NCI-H1417 treated with DMSO at 0.1 percent for 48 hours (cell line): ENCODE measurements at places on chromosomes 4 and X.

- no peak for DNase-seq
Observed at GRCh38 chr4:165524532-165525190, 145.9 kb downstream of the CPE start.

- DNase-seq: no peak
Observed at GRCh38 chrX:42540146-42540545, 237.8 kb downstream of the PPP1R2C start.

- no peak for DNase-seq
Observed at GRCh38 chr4:113832803-113833202, 71.3 kb upstream of the CAMK2D start.

GRCh38 chr4:66930206-66930605 is 615.1 kb downstream of the CENPC start:
- DNase-seq: no peak

DNA sequence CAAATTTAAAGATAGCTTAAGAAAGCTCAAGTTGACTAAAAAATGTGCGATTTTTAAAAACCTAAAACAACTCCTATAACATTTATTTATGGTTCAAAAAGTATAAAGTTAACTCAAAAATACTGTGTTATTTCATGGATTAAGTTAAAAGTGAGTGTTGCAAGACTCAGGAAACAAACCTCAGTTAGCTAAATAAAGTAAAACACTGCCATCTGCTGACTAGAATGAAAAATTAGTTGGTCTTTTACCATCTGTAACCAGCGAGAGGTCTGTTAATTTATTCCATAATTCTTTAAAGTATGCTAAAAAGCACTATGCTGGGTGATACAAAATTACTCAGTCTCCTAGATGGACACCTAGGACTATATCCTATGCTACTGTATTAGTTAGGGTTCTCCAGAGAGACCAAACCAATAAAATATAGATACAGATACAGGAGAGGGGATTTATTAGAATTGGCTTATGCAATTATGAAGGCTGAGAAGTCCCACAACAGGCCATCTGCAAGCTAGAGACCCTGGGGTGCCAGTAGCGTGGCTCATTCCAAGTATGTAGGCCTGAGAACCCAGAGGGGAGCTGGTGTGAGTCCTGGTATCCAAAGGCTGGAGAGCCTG is 4.9 kb upstream of the WDFY3 start:
- DNase-seq: no peak

DNA sequence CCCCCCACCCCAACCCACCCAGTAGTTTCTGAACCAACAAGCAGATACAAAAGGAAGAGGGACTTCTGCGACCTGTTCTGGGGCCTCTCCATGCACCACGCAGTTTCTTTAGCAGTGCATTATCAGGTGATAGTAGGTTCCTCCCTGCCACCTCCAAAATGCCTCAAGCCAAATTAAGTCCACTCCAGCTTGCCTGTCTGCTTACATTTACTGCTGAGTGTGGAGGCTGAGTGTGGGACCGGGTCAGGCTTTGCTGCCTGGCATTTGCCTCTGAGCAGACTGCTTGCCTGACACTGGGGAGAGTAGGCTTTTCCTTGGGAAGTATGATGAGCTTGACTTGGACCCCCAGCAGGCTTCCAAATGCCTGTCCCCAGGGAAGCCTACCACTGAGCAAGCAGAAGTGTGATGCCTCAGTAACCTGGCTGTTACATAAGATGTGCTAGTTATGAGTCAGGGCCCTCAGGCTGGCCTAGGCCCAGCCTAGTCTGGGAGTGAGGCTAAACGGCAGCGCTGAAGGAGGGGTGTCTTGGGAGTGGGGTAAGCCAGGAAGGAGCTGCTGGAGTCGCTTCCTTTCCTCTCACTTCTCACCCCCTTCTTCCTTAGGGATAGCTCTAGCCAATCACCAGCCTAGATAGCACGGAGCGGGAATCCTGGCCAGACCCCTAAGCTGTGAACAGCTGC is 9.0 kb downstream of the TSC22D3 start:
- DNase-seq: no peak

GRCh38 chr4:129543299-129543698 is 447.3 kb downstream of the C4orf33 start:
- DNase-seq: no peak

DNA sequence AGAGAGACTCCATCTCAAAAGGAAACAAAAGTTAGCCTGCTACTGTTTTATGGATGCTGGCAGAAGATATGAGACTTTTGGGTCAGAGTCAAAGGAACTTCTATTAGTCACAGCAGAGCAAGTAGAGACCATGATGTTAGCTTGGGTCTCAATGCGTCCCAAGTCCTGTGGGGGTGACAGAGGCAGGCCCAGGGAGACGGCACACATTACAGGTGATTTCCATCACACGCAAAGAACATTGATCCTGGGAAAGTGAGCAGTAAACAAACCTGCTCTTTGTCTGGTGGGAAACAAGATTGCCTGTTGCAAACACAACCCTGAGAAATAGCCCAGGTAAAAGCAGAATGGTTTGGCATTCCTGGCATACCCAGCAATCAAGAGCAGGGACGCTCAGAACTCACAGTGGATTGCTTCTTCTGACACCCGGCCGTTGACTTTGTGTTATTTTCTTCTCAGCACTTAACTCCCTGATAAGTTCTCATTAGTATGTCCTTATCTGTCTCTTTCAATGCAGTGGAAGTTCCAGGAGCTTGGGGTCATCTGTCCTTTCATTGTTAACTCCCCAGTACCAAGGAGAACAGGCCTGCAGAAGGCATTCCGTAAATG is 51.2 kb upstream of the LGI2 start:
- DNase-seq: no peak

DNA sequence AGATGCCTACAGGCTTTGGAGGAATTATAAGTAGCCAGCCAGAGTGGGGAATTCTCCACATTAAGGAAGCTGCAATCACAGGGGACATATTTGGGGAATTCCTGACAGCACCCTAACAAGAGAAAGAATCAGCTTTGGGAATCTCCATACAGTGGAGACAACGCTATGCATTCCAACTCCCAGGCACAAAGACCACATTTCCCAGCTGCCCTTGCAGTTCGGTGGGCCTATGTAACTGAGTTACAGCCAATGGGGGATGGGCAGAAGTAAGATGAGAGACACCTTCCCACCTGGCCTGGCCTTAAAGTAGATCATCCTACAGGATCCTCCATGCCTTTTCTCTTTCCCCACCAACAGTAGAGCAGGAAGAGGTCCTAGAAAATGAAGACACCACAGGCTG is 43.4 kb upstream of the CCKAR start:
- no peak for DNase-seq

DNA sequence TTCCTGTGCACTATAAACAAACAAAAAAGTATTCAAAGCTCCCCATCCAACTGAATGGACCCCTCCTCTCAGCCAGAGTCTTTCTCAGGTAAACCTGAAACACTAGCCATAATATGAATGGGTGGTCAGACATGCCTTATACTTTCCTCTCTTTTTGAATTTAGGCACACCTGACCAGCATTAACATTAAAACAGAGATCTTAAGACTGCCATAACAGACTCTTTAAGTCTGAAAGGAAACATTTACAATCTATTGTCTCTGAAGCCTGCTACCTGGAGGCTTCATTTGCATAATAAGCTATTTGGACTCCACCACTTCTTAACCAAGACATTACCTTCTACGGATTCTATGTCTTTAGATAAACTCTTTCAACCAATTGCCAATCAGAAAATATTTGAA is 56.9 kb upstream of the SPIN4 start:
- DNase-seq: no peak

DNA sequence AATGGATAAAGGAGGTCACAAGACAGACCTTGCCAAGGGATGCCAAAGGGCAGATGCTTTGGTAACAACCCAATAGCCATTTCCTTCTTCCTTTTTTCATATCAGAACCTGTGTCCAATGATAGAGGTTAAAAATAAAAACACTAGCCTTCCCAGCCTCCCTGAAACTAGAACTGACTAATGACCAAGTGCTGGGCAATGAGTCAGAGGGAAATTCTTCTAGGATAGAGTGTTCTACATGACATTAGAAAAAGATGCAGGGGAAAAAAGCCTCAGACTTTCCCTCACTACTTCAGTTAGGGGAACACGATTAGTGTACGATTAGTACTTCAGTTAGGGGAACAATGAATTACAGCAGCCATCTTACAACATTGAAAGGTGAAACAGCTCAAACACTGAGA is 29.3 kb upstream of the FAM47C start:
- no peak for DNase-seq

- DNase-seq: no peak
Observed at GRCh38 chr4:36288731-36289426, 7.5 kb downstream of the DTHD1 start.

DNA sequence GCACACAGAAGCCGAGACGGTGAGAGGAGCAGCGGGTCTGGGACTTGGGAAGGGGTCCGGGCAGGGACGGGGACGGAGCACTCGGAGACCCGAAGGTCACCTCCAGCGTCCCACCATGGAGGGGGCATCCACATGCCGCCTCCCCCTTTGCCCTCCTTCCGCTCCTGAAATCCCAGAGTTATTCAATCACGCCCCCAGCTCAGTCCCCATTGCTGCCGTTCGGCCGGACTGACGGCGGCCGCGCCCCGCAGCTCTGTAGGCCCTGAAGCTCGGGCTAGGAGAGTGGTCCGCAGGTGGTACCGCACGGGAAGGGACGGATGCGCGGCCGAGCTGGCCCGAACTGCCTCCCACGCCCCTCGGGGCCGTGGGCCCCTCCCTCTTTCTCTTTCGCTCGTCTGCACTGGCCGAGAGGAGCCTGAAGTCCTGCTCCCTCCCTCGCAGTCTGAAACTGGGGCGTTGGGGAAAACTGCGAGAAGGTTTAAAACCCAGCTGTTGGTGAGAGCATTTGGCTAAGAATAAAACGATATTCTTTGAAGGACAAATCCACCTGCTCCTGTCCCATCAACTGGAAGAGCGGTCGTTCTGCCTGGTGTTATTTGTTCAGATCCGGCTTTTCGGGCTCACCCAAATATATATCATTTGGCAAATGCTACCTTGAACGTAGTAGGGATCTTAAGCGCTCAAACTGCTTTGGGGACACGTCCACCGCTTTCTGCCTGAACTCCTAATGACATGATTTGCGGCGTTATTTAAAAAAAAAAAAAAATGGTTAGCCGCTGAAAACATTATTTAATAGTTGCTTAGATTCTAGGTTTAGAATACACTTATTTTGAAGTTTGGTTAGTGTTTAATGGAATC is 719 bp downstream of the USO1 start:
- DNase-seq: peak; percentile 5

DNA sequence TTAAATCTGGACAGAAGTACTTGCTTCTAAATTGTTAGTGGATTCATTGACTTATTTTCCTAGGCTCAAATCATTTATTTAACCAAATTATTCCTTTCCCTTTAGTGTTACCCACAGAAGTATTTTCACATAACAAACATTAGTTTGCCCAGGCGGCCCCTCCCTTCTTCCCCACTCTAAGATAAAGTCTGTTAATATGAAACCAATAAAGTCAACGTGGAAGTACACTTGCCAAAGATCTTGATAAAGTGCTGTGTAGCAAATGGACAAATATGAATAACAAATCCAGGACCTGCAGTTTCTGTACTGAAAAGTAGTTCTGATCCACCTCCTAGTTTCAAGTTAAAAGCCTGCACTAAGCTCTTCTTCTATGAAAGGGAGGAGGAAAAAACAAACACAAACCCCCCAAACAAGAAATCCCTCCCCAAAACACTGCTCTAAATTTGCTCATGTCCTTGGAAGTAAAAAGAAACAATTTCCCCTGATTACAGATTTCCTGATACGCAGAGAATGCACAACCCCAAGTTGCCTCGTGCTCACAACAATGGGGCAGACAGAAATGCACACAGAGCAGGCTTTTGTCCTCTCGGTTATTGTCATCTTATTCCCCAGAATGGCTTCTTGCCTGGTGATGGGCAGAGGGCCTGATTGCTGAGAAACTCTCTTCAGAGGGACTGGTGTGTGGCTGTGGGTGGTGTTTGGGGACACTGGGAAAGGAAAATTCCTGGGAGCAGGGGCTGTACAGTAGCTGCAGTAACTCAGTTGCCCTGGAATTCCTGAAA is 23.2 kb downstream of the TMSB4X start:
- DNase-seq: no peak

DNA sequence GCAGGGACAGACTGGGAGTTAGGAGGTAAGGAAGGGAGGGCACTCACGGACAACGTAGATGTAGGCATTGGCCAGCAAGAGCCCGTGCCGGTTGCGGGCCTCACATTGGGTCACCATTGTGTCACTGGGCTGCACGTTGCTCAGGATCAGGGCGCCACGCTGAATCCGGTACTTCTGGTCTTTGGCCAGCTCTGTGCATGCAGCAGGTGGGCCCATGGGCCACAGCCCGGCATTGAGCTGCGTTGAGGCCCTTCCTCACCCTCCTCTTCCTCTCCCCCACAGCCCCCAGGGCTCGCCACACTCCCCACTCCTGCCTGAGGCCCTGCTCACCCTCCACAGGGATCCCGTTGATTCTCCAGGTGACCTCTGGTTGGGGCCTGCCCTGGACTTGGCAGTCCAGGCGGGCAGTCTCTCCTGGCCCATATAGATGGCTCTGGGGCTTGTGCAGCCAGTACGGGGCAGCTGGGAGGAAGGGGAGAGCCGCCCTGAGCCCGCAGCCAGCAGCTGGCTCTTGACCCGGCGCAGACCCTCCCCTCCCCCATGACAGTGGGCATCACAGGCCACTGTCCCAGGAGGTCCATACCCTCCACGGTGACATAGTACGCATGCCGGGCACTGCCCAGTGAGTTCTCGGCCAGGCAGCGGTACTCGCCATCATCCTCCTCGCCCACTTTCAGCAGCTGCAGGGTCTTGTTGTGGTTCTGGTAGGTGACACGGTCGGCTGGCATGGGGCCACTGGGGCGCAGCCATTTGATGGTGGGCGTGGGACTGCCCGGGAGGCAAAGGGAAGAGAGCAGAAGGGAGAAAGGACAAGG is 16.3 kb downstream of the L1CAM start:
- no peak for DNase-seq

DNA sequence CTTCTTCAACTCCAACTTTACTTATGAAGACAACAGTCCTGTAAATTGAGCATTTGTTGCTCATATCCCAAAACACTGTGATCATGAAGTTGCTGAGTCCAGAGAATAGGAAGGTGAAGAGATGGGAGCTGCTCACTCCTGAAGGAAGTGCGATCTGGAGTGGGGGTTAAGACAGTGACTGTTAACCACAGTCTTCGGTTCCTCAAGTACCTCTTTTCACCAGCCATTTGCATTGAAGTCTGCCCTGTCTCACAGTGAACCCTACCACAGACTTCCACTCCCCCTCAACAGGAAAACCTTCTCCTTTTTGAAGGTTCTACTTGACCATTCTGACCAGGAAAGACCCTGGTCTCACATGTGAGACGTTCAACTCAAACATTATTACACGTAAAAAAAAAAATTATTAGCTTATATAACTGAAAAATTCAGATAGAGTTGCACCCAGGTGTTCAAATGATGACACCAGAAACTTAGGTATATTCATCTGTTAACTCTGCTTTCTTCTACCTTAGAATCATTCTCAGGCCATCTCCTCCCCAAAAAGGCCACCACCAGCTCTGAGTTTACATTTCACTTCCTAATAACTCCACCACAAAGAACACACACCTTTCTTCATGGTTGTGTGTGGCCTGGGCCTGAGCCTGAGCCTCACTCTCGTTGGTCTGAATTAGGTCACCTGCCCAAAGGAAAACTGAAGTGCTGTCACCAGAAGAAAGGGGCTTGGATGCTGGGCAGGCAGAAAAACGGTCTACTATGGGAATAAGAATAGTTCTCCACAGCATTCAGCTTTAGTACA is 199.2 kb downstream of the DCTD start:
- DNase-seq: no peak

- DNase-seq: no peak
Observed at GRCh38 chr4:104063341-104063740, 343.6 kb upstream of the TACR3 start.
